NCI-H2029 treated with DMSO at 0.1 percent for 48 hours (cell line): ENCODE measurements at places on chromosomes 13 and 19.

DNA sequence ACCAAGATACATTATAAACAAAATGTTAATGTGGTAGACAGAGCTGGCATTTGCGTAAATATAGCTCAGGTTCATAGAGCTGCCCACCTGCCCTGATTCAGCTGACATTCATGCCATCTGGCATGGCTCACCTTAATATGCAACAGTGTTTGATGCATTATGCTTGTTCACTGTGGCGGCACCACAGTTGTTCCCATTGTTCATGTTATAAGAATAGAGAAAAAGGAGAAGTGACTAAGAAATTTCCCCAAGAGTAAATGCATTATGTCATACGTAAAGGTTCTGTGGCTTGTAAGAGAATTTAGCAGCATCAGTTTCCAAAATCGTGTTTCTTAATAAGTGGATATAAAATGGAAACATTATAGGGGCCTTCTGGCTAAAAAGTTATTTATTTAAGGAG lies 4.5 kb downstream of the CCNA1 start:
- no peak for DNase-seq

GRCh38 chr13:71546881-71547280 lies 320.1 kb downstream of the DACH1 start:
- no peak for DNase-seq

- DNase-seq, result no peak
Observed at GRCh38 chr19:543910-544608, at the start of gene GZMM. Gene GZMM (plus strand): TSS chr19:544053. CDS start chr19:544072, 19 bp downstream.

GRCh38 chr13:63425131-63425530 lies 2009.5 kb upstream of the PCDH20 start:
- DNase-seq, result no peak

DNA sequence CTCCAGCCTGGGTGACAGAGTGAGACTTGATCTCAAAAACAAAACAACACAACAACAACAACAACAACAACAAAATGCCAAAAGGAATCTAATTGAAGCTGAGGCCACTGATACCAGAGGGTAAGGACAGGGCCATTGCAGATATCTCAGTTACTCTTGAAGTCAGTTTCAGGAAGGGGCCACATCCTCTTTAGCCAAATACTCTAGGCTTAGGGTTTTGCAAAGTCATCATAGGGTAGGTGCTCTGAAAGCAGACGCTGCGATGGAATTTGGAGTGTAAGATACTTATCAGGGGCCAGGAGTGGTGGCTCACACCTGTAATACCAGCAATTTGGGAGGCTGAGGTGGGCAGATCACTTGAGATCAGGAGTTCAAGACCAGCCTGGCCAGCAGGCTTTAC lies 46.6 kb upstream of the UBAC2 start:
- no peak for DNase-seq

GRCh38 chr19:35458731-35459391 lies 10.8 kb downstream of the FFAR2 start:
- DNase-seq, result no peak

DNA sequence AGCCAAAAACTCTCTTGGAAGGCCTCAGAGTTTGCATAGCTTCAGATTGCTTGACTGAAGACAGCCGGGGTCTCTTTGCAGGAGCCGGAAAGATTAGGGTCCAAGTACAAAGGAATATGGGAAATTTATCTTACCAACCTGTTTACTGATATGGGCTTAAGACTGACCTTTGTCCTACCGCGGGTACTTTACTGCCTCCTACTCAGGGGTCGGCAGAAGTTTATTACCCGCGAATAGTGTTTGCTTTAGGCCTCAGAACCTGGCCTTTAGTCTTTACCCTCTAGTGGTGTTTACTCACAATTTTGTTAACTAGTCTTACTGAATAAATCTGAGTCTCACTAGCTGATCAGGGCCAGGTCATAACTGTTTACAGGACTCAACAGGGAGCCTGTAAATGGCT lies 765.4 kb upstream of the SPRY2 start:
- DNase-seq, result no peak

DNA sequence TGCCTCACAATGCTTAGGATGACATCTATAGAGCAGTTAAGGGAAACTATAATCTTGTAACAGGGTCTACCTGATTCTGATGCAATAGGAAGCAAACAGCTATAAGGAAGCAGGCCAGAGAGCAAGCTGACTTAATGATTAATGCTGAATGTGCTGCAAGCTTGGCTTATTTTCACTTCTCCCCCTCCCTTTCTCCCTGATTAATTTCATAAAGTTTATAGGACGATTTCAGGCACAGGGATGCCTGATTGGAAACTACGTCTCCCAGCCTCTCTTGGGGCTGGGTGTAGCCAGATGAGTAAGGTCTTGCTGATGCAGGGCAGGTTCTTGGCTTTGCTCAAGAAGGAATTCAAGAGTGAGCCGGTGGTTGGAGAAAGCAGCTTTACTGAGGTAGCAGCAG lies 82.8 kb upstream of the MRI1 start:
- DNase-seq, result no peak

DNA sequence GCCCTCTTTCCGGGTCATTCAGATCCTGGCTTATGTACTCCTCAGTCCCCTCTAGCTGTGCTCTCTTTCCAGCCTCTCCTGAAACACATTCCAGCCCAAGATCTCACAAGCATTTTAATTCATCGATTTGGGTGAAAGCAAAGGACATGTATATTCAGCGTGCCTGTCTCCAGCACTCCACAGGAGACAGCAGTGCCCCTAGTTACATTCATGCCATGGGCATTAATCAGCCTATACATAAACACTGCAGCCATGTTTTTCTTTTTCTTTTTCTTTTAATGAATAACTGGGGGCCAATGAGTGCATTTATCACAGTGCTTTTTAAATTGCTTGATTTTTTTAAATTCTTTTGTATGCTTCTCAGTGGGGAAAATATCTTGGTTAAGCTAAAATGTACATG lies 199.1 kb downstream of the DCT start:
- DNase-seq, result no peak

DNA sequence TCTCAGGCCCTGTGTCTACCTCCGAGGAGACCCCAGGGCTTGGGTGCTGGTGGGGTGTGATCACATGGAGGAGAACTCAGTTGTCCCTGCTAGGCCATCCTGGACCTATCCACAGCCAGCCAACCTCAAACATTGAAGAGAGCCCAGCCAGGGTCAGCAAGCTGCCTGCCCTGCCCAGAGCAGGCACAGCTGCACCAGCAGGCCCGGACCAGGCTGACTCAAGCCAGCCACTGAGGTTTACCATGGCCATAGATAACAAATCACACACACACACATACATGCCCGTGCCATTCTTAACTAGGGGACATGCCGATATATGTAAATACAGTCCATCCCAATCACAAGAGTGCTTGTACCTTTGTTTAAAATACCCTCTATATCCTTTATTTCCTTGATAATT lies 8.1 kb downstream of the ARHGEF7 start:
- DNase-seq, result no peak

DNA sequence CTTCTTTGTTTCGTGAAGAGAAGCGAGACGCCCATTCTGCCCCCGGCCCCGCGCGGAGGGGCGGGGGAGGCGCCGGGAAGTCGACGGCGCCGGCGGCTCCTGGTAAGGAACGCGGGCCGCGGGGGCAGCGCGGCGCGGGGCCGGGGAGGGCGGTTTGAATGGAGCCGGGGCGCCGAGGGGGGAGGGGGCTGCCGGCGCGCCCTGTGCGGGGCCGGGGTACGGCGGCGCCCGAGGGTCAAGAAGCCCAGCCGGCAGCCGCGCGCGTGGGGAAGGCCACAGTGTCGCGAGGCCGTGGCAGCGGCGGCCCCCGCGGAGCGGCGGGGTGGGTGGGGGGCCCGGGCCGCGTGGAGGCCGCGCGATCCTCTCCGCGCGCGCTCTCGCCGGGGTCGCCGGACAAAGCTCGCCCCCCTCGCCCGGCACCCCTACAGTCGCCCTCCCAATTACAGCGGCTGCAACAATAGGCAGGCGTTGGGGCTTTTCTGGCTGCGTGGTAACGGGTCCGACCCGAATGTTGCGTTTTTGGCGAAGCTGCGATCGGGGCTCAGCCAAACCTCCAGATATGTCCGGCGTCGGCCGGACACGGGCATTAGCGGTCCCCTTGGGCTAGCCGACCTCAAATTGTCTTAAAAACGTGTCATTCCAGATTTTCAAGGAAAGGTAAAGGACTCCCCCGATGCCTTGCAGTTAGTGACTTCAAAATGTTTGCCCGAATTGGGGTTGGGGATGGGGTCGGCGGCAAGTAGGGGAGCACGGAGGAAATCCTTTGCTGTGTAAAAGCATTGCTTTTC lies 437 bp downstream of the SMARCA4 start:
- no peak for DNase-seq

DNA sequence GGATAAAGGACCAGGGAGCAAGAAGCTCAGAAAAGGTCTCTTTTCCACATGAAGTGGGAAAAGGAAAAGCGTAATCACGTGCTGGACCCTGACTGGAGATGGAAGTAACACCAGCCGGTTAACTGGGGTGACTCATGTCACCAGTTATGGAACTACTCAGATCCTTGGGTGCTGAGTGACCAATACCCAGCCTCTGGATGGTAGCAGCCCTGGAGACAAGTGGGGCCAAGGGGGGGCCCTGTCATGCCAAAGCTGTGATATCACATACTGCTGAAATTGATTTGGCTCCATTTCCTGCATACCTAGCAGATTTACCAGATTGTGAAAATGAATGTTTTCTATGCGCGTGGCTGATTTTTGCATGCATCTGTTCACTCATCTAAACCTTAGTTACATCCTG lies 158.9 kb downstream of the ZIC5 start:
- no peak for DNase-seq
